Stimulated activated CD4-positive, alpha-beta T cell treated with anti-CD3 and anti-CD28 coated beads, TNF-alpha, amount 100 ng/mL, for 1 hour (primary cell): ENCODE measurements at places on chromosomes 7 and 10.

DNA sequence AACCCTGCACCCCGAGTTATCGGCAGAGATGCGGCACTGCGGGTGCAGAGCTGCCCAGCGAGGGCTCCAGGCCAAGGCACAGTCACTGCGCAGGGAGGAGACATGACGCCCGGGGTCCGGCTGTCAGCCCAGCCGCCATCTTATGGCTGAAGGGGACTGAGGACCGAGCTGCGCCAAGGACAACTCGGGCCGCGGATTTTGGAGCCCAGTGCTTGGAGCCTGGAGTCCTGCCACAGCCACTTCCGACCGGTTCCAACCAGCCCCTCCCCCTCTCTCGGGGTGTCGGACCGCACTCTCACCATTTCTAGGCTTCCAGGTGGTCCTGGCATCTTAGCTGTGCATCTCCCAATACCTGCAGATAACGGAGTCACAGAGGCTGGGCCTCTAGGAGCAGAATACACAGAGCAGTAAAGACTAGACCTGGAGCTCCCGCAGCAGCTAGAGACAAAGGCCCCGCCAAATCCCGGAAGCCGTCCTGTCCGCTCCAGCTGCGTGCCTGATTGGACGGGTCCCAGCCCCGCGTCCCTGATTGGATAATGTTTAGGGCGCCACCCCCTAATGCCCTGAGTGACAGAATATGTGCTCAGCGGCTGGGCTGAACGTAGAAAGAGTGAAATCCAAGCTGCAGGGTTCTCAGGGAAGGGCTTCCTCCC, at the start of gene ZNF680:
TSS of gene ZNF680 (minus strand) at position 446 of the 653 bp plus-strand sequence. CDS start at position 329, 117 bp downstream.
- peak; percentile 70 for DNase-seq

GRCh38 chr7:158976849-158977593, 120.7 kb downstream of the DYNC2I1 start:
- DNase-seq, result peak; percentile 93

GRCh38 chr7:91835826-91836368, 44.6 kb downstream of the MTERF1 start:
- no peak for DNase-seq

DNA sequence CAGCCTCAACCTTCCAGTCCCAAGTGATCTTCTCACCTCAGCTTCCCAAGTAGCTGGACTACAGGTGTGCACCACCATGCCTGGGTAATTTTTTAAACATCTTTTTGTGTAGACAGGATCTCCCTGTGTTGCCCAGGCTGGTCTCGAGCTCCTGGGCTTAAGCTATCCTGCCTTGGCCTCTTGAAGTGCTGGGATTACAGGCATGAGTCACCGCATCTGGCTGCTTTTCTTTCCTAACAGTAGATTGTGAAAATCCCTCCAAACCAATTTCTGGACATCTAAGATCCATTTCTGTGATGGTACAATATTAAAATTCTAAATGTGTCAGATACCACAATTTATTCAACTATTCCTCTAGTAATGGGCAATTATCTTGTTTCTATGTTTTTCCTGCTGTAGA, 38.7 kb downstream of the RAB18 start:
- DNase-seq, result no peak

- DNase-seq, result no peak
Measured at GRCh38 chr10:80536361-80536835, 1.3 kb upstream of the SH2D4B start.

DNA sequence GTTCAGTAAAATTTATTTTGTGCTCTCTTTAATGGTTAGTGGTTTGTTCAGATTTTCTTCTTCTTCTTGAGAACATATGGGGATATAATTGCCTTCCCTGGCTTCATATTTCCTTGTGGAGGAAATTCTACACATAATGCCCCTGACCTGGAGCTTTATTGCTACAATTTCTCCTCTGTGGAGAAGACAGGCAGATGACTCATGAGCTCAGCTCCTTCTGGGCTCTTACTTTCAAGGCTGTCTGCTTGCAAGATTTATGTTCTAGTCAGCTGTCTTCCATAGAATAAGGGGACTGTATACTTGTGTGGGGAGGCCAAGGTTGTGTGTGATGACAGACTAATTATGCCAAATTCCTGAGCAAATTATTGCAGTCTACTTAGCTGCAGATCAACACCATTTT, 1.6 kb downstream of the LRRD1 start:
- DNase-seq, result no peak

GRCh38 chr7:2978408-2978807, 65.3 kb downstream of the CARD11 start:
- peak; percentile 19 for DNase-seq

GRCh38 chr10:82737549-82737948, 862.6 kb downstream of the NRG3 start:
- DNase-seq, result no peak

DNA sequence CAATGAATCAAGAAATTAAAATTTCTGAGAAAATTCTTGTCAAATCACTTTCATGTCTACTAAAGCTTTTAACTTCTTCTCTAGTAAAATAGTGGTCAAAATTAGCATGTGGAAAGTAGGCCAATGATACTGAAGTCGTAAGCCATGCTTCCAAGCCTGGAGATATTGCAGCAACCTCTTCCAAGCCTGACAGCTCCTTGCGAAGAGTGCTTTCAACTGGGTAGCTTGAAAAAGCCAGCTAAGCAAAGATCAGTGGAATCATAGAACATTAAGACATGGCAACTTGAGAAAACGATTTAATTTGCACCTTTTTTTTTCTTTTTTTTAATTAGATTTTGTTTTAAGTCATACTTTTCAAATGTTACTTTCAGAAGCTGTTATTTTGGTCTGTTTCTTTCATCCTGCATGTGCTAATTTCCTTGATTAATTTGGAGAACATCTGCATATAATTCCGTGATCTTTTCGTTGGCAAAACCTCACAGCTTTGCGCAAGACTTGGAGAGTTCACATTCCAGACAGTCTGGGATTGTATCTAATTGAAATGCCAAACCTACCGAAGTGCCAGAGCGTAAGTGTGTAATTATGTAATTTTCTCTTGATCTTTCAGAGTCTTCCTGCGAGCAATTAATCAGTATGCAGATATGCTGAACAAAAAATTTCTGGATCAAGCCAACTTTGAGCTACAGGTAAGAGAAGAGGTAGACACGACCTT, 142.2 kb upstream of the INSYN2A start:
- no peak for DNase-seq

DNA sequence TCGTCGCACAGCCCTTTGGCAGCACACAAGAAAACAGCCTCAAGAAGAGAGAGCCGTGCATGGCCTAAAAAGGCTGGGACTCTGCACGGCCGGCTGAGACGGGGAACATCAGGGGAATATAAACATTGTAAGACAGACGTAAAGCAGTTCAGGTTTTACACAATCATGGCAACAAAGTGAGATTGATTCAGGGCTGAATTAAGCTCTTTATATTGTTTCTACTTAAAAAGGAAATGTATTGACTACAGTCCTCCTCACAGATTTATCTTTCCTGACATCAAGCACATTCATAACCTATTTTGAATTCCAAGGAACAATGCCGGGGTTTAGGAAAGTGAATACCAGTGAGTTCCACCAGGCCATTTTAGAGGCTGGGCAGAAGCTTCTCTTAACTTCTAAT, 25.2 kb downstream of the SORBS1 start:
- no peak for DNase-seq

- no peak for DNase-seq
Measured at GRCh38 chr7:129205987-129206785, 17.8 kb downstream of the SMO start.

GRCh38 chr10:119309423-119309770, 102.0 kb downstream of the GRK5 start:
- no peak for DNase-seq

DNA sequence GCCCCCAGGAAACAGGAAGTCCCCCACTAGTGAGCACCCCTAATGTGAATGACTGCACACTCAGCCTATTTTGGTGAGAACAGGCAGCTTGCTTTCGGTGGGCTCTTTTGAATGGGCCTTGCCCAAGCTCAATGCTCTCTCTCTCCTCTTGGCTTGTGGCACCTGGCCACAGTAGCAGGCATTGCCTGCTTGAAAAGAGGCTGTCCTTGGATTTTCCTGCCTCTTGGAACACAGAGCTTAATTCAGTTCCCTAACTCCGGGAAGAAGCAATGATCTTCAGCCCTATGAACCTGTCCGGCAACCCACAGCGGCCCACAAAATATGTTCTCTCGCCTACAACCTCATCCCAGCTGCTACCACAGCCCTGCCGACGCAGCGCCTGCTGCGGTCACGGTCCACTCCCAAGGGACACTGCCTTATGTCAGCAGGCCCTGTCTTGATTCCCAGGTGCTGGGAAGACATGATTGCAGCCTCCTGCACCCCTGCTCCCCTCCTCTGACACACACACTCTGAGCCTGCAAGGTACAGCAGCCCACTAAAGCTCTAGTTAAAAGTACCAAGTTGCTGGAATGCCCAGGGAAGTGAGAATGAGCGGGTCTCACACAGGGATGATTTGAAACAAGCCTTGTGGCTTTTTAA, 715.5 kb upstream of the GALNT17 start:
- no peak for DNase-seq

DNA sequence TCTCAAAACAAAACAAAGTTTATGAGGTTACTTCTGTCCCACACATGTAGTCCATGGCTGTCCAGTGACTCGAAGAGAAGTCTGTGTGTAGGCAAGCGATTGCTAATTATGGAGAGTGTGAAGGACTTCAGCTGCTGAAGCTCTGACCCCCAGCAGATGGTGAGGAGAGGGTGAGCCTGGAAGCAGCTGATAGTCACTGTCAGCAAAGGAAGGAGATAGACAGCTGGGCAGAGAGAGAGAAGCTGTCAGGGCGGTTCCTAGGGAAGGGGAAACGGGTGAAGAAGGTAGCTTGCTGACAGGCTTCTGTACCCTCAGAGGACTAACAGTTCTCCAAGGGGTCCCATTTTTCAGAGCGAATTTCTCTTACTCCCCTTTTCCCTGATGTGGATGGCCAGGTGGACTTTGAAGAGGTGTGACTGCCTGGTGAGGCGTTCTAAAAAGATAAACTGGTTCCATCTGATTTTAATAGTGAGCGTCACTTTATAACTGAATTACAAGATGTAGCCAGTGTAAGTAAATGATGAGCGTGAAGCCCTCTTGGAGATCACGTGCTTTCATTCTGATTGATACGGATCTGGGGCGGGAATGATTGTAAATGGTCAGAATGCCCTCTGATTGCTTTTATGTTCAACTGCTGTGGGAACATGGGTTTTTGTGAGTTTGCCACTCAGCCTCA, 12.1 kb downstream of the ZSCAN21 start:
- DNase-seq, result no peak

DNA sequence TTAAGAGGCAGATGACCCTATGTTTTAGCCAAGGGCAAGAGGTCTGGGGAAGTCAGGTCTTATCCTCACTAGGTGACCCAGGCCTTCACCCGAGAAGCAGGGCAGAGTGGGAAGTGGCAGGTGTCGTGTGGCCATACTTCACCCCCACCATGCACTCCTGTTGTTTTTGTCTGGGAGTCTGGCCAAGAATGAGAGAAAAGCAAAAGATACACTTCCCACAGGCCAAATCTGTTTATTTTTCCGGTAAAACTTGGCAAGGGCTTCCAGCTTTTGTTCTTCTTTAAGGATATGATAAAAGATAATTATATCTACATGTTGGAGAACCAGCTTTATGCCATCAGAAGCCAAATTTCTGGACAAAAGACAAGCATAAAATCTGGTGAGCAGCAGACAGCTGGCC, 137.4 kb upstream of the CDC14C start:
- no peak for DNase-seq

- no peak for DNase-seq
Measured at GRCh38 chr10:21347043-21347784, 178.3 kb downstream of the SKIDA1 start.

- no peak for DNase-seq
Measured at GRCh38 chr10:59580026-59580863, 129.4 kb downstream of the SLC16A9 start.

- no peak for DNase-seq
Measured at GRCh38 chr7:90271753-90272152, 26.8 kb downstream of the CFAP69 start.

GRCh38 chr7:106752367-106752766, 91.4 kb upstream of the CCDC71L start:
- DNase-seq, result no peak

DNA sequence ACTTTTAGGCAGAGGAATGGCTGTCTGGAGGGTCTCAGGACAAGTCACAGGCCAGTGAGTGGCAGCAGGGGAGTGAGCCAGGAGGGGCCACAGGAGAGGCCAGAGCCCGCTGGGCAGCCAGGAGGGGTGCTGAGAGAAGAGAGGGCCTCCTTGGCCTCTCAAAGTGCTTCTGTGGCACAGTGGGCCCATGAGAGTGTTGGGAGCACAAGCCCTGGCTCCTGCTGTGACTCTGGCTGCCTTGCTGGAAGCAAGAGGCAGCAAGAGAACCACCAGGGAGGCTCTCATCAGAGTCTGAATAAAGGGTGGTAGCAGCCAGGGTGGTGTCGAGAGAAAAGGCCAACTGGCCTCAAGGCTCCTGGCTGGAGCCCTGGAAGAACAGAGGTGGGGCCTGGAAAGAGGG, 91.1 kb downstream of the VOPP1 start:
- DNase-seq, result no peak

GRCh38 chr10:97532935-97533671, 34.4 kb downstream of the UBTD1 start:
- DNase-seq, result no peak

GRCh38 chr10:60082744-60083344, 176.5 kb upstream of the CCDC6 start:
- no peak for DNase-seq

- no peak for DNase-seq
Measured at GRCh38 chr10:124346831-124347230, 71.9 kb downstream of the OAT start.

DNA sequence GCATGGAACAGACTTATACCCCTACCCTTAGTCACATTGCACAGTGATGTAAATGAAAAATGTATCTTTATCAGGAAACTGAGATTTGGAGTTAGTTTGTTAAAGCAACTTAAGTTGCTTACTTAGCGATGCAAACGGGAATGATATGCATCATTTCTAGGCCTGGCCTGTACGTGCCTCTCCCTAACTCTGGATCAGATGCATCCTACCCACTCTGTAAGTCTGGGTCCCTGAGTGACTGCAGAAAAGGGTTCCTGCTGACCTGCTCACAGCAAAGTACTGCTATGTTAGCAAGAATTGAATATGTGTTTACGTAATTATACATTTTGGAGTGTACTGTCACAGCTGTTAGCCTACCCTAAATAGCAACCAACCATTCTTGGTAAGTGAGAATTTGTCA, 30.7 kb upstream of the PRTFDC1 start:
- DNase-seq, result no peak

- DNase-seq, result no peak
Measured at GRCh38 chr10:82282782-82283456, 407.9 kb downstream of the NRG3 start.

GRCh38 chr7:80216996-80217842, 82.6 kb downstream of the GNAI1 start:
- DNase-seq, result no peak

GRCh38 chr7:45401851-45402250, 172.3 kb upstream of the ADCY1 start:
- DNase-seq, result no peak
